Thoracic aorta (tissue), 2 donors: ENCODE measurements at places on chromosomes 5 and 9. TPM values are rescaled to one million over a fixed set of nuclear protein-coding genes. Genes with fewer than 3 reads are reported as not detected.

SPINK6 gene
- not detected for total RNA-seq

LCN9 gene
- not detected for total RNA-seq

GPX3 gene
- total RNA-seq = 1,874 TPM

DNAH5 gene
- 0.68 TPM for total RNA-seq

CDH9 gene
- total RNA-seq = not detected

ELAVL2 gene
- total RNA-seq = not detected

TRIM7 gene
- 11.4 TPM for total RNA-seq

UGT3A2 gene
- total RNA-seq = not detected

MZB1 gene
- not detected for total RNA-seq

PAEP gene
- total RNA-seq = not detected

IFNB1 gene
- not detected for total RNA-seq

ADAMTS12 gene
- total RNA-seq = 8.0 TPM

HCN1 gene
- 0.21 TPM for total RNA-seq

GNE gene
- 23.3 TPM for total RNA-seq

LCN12 gene
- total RNA-seq = not detected

FCN2 gene
- not detected for total RNA-seq

CATSPER3 gene
- total RNA-seq = not detected

BTNL8 gene
- not detected for total RNA-seq

TAS2R1 gene
- not detected for total RNA-seq

CCDC180 gene
- total RNA-seq = 9.7 TPM

C8G gene
- not detected for total RNA-seq

MYMK gene
- total RNA-seq = not detected

TEX10 gene
- 18.0 TPM for total RNA-seq

SKP2 gene
- total RNA-seq = 7.8 TPM

RNF183 gene
- not detected for total RNA-seq

PCDHGC5 gene
- 5.7 TPM for total RNA-seq

POU5F2 gene
- 6.2 TPM for total RNA-seq

RHOBTB3 gene
- total RNA-seq = 71.2 TPM

ORM2 gene
- total RNA-seq = not detected

TMEM215 gene
- total RNA-seq = not detected

SH3GLB2 gene
- total RNA-seq = 184 TPM

NREP gene
- total RNA-seq = 18.0 TPM

ZFYVE16 gene
- 36.8 TPM for total RNA-seq

SLC34A1 gene
- not detected for total RNA-seq

SLC4A9 gene
- total RNA-seq = not detected

CCDC69 gene
- total RNA-seq = 39.1 TPM

NUTM2F gene
- not detected for total RNA-seq

DRD1 gene
- total RNA-seq = 0.41 TPM

PCDHGB7 gene
- 18.0 TPM for total RNA-seq

ASS1 gene
- 65.4 TPM for total RNA-seq

LVRN gene
- total RNA-seq = 0.92 TPM

OCLN gene
- 4.0 TPM for total RNA-seq

ACTBL2 gene
- not detected for total RNA-seq

PDZD2 gene
- total RNA-seq = 4.5 TPM

SMIM33 gene
- total RNA-seq = not detected

NR4A3 gene
- 9.7 TPM for total RNA-seq

GABBR2 gene
- total RNA-seq = not detected

SPINK13 gene
- not detected for total RNA-seq
